ENCODE measurements at places on chromosomes 11 and 22.

GRCh38 chr22:29886596-29886995 lies 3.6 kb downstream of the MTMR3 start:
- no peak for DNase-seq

- peak; percentile 29 for DNase-seq
Measured at GRCh38 chr11:104163100-104164027, 583 bp downstream of the PDGFD start.

DNA sequence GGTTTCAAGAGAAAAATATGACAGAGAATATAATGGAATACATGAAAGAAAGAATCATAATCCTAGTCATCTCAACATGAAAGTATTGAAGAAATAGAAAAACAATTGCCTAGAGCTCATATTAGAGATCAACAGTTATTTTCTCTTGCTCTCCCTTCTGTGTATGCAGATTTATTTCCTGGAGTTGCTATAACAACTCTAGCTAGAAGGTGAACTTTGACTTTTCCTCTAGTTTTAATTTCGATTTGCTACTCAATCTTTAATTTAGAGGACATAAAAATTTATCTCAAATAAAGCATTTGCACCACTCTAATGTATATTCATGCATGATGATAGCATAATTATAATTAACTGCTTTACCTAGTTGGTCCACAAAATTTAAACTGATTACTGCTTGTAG lies 84.6 kb upstream of the PICALM start:
- DNase-seq, result no peak

- DNase-seq, result no peak
Measured at GRCh38 chr11:12057299-12057980, 49.0 kb upstream of the DKK3 start.

- peak; percentile 82 for DNase-seq
Measured at GRCh38 chr11:116984589-116984988, 113.6 kb downstream of the SIK3 start.

GRCh38 chr11:107123022-107123421 lies 104.7 kb upstream of the GUCY1A2 start:
- DNase-seq, result no peak

Measured in epithelial cell of esophagus (primary cell).